ENCODE measurements at places on chromosomes 1 and 21.

DNA sequence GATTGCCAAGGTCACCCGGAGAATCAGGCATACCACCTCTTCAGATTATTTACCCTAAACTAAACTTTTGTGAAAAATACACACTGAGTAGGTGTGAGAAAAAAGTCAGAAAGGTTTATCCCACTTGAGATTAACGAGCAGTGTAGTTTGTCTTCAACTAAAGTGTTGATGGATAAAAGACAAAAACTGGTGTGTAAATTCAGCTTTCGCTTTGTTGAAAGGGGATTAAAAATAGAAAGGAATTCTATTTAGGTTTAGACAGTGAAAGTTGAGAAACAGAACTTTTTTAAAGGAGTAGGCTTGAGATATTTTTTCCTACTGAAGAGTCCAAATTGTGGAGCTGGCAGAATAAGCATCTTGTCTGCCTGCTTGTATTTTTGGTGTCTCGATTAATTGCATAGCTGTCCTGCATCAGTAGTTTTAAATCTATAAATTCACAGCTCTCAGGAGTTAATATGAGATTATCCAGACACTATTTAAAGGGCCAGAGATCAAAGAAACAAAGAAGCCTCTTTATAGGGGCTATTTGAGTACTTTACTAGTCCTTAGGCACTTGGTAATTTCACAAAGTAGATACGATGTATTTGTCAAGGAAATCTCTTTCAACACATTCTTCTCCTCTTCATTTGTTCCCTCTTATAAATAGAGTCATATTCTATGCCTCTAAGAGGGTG is 46.7 kb upstream of the RABGAP1L start:
- no peak for DNase-seq

GRCh38 chr1:212625781-212626450 is 17.4 kb downstream of the ATF3 start:
- DNase-seq = no peak

DNA sequence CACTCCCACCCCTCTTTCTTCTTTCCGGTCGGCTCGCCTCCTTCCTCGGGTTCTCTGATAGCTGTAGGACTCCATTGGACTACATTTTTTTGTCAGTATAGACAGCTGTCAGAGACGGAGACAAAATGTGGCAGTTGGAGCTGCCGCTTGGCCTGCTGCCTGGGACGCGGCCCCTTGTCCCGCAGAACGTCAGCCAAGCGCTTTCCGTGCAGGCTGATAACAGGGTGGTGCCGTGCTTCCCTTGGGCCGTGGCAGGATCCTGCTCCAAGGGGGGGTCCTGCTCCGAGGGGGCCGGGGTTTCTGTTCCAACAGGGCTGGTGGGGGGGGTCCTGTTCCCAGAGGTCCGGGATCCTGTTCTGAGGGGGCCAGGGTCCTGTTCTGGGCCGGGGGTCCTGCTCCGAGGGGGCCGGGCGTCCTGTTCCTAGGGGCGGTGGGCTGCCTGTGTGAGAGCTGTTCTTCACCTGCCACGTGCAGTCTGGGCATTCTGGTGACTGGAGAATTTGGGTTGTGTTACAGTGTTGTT is 4.9 kb downstream of the SKI start:
- peak; percentile 77 for DNase-seq

DNA sequence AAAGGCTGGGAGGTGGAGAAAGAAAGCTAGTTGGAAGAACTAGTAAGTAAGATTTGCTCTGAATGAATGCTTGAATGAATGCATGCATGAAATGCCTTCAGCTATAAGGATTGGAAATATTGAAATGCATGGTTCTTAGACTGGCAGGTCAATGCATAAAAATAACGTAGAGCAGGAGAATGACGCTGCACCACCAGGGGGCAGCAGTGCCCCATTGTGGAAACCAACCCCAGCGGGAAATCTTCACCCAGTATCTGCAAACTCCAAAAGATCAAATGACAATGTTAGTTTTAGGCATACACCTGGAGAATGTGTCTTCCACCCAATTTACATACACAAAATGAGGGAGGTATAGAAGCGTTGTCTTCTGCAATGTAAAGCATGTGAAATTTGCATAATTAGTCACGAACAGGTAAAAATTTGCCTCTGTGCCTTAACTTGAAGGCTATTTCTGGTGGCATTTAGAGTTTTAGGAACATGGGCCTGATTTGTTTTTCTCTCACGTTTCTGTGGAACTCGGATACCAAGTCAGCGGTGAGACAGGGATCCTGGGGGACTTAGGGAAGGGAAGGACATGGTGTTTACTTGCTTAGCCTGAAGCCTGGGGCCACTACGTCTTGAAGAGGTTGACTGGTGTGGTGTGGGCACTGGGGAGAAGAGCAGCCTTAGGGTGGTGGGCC is 78.6 kb downstream of the HHAT start:
- peak; percentile 71 for DNase-seq

DNA sequence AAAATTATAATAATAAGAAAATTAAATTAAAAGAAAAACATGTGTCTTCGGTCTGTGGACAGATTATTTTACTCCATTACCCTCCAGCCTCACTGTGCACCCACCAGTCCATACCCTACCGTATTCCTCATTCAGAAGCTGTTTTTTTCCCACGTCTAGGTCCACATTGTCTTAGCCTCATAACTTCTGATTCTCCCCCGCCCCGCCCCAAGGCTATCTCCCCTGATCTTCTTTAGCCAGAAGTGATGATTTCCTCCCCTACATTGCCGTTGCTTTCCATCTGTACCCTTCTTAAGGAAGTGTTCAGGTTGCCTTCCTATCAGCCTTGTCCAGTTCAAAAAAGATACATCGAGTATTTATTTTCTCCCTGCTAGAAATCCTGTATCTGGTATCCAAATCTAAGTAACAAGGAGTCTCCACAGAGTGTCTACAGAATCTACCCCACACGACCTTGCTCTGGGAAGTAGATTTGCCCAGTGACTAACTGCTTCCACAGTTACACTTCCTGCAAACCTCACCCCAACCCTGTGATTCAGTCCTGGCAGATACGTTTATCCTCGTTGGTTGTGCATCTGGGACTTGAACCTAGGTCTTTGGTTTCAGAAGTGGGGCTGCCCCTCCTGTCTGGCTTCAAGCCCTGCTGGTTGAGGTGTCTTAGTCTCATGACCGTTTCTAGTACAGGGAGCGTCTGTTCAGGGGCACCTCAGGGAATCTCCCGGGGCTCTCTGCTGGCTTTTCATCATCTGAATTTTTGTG is 470.2 kb downstream of the CAMTA1 start:
- DNase-seq = no peak

DNA sequence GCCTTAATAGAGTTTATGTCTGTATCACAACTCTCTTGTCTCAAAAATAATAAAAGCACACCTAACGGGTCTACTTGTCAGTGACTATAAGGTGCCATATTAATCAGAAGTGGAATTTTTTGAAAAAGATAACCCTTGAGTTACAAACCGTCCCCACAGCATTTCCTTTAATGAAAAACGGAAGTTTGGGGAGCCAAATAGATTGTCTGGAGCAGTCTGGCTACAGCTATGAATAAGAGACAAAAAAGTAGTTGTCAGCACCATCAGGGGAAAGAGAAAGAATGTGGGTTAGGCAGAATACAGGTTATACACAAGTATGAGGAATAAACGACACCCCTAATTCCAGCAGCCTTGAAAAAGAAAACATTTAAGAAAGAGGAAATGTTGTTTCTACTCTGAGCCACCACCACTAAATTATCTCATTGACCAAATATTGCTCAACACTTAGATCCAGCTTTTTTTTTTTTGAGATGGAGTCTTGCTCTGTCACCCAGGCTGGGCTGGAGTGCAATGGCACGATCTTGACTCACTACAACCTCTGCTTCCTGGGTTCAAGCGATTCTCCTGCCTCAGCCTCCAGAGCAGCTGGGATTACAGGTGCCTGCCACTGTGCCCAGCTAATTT is 29.4 kb upstream of the USP24 start:
- DNase-seq = no peak

- no peak for DNase-seq
Measured at GRCh38 chr1:32394890-32395432, 720 bp upstream of the BSDC1 start.

DNA sequence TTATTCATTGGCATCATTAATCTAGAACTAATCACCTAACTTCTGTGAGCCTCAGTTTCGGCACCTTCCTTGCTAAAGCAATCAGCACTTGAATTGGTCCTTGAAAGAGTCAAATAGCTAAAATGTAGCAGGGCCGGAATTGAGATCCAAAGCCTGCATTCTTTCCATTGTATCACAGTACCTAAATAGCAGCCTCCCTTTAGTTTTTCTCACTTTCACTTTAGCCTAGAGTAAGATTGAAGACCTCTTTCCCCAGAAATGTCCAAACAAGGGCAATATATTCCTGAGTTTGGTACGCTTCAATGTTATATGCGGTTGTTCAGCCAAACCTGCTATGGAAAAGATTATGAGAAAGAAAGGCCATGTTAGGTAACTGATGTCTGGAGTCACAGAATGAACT is 121.9 kb upstream of the BMP8A start:
- no peak for DNase-seq

DNA sequence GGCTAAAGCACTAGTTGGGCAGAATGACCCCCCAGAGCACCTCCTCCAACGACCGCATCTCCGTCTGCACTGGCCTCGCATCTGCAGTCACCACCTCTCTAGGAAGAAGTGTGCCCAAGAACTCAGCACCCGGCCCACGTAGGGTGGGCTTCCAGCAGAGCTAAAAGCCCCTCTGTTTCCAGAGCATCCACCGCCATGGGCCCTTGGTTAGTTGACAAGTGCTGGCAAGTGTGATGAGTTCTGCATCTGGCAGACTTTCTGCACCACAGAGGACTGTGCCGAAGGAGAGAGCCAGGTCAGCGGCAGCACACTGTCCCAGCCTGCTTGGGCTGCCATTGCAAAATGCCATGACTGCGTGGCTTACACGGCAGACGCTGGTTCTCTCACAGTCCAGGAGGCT is 76.4 kb upstream of the COL6A1 start:
- DNase-seq = no peak

GRCh38 chr1:3814771-3815561 is 18.7 kb upstream of the LRRC47 start:
- no peak for DNase-seq

DNA sequence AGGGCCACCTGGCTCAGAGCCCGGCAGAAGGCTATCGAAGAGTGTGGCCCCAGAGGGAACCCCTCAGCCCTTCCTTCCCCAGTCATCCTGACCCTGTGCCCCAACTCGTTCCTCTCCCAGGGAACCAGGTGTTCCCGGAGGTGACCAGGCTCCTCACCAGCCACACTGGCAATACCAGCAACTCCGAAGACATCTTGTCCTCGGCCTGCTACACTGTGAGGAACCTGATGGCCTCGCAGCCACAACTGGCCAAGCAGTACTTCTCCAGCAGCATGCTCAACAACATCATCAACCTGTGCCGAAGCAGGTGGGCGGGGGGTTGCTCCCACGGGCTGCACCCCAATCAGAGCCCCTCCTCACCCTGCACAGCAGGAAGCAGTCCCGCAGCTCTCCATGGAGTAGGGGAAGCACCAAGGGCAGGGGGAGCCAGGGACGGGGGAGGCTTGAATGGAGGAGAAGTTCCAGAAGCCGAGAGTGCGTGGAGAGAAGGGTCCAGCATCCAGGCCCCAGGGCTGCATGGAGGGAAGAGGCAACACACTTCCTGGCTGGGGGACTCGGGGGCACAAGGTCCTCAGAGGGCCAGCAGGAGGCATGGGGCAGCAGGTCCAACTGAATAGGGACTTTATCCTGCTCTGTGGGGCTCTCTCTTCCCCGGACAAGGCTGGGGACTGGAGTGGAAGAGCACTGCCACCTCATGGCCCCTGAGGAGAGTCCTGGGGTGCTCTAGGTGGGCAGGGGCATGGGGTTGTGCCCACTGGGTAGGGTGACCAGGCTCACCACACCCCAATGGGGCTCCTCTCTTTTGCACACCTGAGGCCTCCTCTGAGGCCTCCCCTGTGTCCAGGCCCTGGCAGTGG is 41.7 kb downstream of the PKP1 start:
- no peak for DNase-seq

- DNase-seq = no peak
Measured at GRCh38 chr1:182816863-182817262, 22.3 kb upstream of the DHX9 start.

DNA sequence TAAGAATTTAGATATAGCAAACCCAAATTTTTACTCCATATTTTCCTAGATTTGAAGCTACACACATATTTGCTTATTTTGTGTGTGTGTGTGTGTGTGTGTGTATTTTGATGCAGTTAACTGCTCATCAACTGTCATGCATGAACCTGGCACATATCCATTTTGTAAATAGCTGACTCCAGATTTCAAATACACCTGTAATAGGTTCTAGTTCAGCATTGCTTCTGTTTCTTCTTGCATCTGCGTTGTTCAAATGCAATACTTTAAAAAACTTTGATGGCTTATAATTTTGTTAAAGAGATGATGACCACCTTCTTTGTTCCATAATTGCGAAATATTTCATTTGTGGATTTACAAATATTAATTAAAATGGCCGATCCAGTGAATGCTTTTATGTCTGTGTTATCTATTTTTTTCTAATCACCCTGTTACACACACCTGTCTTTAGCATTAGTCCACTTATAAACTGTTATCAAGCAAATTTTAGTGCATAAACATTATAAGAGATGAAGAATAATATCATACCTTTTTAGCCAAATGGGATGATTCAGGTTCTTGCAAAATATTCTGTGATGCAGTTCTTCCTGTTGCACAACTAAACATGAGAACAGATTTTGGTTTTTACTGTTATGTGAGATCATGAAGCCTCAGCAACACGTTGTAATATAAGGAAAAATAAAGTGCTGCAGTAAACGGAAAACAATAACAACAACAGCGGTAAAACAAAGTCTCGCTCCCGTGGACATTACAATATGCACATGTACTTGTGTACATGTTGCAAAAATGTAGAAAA is 12.7 kb upstream of the S100A11 start:
- no peak for DNase-seq

DNA sequence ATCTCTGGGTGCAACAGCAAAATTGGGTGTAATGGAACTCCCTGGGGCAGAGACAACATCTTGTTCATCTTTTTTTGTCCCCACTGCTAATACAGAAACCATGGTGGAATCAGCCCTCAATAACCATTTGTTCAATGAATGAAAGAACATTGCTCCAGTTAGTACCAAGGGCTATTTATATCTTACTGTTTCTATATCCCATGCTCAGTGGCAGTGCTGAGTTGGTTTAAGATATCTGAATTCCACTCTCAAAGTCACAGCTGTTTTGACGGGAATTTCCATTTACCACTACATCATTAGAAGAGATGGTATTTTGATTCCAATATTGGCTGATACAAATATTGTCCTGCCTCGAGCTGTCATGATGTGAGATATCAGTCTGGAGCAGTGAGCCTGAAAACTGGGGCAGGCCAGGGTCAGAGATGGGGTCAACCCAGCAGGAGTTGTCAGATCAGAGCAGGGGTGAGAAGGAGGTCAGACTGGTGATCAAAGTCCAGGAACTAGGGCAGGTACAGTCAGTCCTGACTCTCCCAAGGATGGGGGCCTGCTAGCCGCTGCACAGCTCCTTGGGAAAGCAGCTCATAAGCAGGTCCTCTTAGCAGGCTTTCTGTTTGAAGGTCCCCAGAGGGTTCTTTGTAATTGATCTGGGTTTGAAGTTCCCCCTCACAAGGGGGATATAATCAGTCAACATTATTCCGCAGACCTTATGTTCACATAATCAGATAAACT is 5.8 kb upstream of the PHC2 start:
- DNase-seq = no peak

DNA sequence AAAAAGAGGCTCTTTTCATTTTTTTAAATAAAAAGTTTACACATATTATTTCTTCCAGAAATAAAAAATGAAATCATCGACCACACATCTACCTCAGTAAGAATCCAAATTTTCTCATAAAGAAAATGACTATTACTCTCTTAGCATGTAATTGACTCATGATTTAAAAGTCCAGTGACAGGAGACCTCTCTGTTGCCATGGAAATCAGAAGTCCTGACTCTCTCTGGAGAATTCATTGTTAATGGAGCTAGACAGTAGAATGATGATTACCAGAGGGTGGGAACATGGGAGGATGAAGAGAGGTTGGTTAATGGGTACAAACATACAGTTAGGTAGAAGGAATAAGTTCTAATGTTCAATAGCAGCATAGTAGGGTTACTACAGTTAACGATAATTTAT is 5.0 kb upstream of the CLCA4 start:
- DNase-seq = no peak
